ENCODE measurements at places on chromosomes 2 and 18.

- no peak for ATAC-seq
These were observed 109.1 kb upstream of the CRIM1 start for GRCh38 chr2:36246320-36246990.

DNA sequence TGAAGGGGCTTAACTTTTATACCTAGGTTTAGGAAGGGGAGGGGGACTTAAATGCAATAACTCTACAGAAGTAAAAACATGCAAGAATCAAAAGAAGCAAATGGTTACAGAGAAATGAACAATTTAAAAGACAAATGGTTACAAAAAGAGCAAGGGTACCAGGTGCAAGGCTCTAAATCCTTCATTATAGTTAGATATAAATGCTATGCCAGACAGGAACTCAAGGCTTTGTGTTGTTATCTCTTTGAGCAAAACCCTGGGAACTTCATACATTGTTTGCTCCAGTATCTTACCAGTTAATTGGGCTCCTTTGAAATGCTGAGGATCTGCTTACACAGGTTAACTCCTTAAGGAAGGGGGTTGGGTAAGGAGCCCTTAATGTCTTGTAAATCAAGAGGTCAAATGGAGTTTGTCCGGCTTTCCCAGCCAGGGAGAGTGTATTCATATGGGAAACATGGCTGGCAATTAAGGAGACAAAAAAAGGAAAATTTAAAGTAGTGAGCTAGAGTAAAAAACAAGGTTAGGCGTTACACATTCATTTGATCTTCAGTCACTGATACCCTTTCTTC lies 347.5 kb downstream of the CELF4 start:
- no peak for ATAC-seq

GRCh38 chr2:101344137-101344536 lies 35.6 kb upstream of the RNF149 start:
- no peak for ATAC-seq

GRCh38 chr18:4704781-4705180 lies 249.7 kb upstream of the DLGAP1 start:
- ATAC-seq: no peak

DNA sequence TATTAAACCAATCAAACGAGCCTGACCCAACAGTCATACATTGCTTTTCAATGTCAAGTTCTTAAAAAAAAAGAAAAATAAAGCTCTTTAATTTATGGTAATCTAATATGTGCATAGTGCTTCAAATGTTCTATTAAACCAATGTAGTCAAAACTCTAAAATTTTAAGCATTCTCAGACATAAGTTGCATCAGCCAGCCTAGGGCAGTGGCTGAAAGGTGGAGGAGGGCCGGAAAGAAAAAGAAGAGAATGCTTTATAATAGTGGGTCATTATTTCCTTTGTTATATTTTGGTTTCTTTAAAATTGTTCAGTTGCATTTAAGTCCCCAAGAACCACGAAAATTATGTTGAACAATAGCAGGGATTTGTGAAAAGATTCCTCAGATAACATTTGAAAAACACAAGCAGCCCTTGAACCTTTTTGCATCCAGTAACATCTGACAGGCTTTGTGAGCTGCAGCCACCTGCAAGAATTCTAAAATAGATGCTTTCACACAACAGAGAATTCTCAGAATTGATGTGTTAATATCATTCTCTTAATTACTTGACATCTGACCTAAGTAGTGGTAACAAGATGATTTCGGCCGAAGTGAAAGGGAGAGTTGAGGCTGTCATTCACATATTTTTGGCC lies 252.1 kb downstream of the CDCA7 start:
- ATAC-seq: no peak

DNA sequence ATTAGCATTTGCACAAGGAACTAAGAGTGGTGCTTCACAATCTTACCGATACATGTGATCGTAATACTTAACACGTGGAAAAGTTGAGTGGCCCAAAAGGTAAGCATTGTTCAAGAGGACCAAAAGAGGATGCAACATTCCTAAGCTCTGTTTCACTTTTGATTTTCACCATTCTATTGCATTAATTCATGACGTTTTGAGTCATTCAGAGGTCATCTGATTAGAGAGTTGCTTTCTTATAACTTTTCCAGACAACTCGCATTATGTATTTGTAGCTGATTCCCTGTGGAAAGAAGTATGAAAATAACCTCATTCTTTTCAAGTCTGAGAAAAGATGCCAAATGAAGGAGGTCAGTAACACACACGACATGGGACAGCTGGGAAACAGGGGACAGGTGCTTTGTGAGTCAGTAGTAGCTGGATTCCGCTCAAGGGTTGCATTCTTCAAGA lies 344.4 kb downstream of the RND3 start:
- no peak for ATAC-seq

DNA sequence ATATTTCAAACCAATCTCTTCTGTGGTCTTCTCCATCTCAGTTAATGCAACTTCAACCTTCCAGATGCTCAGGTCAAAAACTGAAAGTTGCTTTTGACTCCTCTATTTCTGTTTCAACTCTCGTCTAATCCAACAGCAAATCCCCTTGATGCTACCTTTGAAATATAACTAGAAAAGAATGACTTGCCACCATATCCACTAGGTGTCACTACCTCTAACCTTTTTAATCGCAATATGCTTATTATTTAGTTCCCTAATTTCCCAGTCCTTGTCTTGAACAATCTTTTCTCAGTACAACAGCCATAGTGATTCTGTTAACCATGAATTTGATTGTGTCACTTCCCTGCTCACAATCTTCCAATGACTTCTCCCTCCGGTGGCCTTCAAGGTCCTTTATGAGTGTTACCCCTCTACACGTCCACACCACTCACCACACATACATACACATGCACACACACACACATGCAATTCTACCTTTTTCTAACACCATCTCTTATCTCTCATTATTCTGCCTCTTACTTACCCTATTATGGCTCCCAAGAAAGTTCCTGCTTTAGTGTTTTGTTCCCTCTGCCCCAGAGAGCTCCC lies 245.5 kb upstream of the KCNJ3 start:
- no peak for ATAC-seq

GRCh38 chr2:26394694-26395093 lies 7.0 kb upstream of the DRC1 start:
- no peak for ATAC-seq

- no peak for ATAC-seq
These were observed 6.1 kb downstream of the DOK1 start for GRCh38 chr2:74560591-74560990.

DNA sequence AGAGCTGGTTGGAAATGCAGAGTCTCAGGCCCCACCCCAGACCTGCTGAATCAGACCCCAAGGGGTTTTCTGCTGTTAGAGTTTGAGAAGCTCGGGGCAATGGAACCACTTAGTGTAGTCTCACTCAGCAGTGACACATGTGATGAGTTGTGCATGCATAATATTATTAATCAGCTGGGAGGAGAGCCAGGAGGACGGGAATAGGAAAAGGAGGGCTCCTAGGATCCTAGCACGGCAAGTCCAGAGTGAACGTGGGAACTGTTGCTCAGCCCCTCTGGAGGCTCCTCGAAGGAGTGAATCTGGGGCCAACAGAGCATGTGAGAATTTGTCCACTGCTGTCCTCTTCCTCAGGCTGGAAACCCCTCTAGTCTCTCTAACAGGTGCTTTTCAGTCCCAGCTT lies 87.1 kb downstream of the HS1BP3 start:
- ATAC-seq: no peak

DNA sequence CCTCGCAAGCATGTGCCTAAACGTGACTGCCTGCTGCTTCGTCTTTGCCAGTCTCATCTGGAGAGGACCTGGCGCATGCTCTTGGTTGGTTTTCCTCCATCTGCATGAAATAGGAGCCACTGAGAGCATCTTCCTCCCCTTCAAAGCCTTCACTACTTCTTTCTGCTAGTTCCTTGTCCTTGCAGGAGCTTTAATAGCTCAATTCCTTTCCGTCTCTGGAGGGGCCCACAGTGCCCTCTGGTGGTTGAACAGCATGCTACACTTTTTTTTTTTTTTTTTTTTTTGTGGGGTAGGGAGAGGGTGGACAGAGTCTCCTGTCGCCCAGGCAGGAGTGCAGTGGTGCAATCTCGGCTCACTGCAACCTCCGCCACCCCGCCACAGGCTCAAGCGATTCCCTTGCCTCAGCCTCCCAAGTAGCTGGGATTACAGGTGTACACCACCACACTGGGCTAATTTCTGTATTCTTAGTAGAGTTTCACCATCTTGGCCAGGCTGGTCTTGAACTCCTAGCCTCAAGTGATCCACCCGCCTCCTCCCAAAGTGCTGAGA lies 59.6 kb downstream of the SP110 start:
- peak; percentile 77 for ATAC-seq

GRCh38 chr2:149884871-149885270 lies 297.3 kb upstream of the MMADHC start:
- ATAC-seq: no peak

- no peak for ATAC-seq
These were observed 27.1 kb downstream of the TSPYL6 start for GRCh38 chr2:54228945-54229344.

- ATAC-seq: no peak
These were observed 163.5 kb downstream of the ACKR3 start for GRCh38 chr2:236733156-236733555.

GRCh38 chr2:83915381-83915780 lies 543.7 kb downstream of the SUCLG1 start:
- no peak for ATAC-seq

GRCh38 chr2:219739066-219739465 lies 111.6 kb downstream of the SLC4A3 start:
- no peak for ATAC-seq

DNA sequence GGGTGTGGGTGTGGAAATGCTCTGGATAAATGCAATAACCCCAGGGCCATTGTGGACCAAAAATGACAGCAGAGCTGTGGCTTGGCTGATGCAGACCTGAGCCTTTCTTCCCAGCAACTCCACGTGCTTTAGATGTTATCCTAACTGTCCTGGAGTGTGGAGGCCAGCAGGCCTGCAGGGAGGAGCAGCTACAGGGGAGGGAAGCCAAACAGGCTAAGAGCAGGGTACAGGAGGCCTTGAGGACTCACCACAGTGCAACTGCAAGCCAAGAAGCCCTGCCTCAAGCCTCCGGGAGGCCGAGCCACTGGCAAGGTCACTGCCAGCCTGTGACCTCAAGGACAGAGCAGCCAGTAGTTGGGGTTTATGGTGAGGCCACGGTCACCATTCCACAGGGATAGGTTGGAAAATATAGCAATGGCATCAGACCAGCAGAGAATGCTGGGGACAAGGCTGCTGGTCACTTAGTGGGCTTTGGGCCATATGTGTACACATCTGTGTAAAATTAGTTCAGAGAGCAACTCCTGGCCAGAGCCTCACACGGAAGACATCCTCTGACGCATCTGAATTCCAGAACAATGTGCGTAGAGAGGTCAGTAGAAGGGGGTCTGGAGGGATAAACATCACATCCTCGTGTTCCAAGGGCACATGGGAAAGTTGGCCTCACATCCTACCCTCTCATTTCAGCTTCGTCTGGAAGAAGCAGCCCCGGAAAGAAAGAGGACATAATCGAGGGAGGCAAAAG lies 76.2 kb upstream of the UPP2 start:
- peak; percentile 36 for ATAC-seq

DNA sequence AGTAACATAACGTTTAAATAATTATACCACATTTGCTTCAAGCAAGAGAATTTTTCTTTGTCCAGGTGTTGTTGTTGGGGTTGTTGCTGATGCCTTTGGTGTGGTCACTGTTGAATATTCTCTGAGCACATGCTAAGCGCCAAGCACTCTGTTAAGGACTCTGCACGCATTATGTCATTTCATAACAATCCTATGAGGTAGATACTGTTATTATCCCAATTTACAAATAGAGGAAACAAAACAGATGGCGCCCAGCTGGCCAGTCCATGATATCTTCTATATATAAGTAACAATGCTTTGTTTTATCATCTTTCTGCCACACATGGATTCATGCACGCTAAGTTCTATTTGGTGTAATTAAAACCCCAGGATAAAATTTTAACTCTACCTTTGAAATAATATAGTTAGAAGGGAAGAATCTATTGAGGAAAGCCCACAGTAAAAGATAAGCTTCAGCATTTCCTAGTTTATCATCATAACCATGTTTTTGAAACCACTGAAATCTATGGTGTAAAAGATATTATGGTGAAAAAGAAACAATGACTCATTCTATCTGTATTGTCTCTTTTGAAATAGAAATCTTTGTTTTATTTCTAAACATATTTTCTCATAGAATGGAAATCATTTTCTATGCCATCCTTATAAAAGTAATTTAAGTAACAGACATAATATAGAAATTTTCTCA lies 199.7 kb downstream of the PID1 start:
- ATAC-seq: no peak

DNA sequence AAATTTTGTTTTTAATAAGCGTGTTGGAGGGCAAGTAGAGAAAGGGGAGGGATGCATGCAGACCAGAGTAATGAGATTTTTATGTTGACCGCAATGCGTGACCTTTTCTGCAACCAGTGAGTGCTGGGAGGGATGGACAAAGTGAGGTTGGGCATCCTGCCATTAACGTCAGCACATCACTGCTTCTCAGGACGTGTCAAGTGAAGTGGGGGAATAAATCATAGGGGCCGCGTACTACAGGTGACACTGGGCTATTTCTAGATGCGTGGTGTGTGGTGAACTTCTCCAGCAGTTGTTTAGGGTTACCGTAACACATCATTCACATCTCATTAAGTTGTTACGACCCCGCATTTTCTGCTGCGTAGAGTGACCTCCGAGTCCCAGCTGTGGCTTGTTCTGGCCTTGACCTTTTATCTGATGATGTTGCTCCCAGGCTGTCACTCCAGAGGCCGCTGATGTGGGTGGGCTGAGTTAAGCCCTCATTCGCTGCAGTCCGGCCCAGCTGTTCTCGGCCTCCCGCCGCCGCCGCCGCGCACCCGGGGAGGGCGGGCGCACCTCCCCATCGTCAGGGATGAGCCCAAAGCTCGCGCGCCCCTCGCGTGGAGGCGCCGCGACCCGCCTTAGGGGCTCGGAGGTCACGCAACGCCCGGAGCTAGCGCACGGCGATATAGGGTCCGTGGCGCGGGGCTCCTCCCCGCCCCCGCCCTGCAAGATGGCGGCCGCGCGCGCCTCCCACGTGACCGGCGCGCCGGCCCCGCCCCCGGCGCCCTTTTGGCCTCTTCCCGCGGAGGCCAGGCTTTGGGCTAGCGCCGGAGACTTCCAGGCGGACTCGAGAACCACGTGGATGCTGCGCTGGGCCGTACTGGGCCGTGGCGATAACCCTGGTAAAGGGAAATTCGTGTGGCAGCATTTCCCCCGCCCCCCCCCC lies 3.5 kb downstream of the ZCCHC2 start:
- peak; percentile 35 for ATAC-seq

GRCh38 chr2:29139152-29139551 lies 23.9 kb downstream of the CLIP4 start:
- no peak for ATAC-seq

DNA sequence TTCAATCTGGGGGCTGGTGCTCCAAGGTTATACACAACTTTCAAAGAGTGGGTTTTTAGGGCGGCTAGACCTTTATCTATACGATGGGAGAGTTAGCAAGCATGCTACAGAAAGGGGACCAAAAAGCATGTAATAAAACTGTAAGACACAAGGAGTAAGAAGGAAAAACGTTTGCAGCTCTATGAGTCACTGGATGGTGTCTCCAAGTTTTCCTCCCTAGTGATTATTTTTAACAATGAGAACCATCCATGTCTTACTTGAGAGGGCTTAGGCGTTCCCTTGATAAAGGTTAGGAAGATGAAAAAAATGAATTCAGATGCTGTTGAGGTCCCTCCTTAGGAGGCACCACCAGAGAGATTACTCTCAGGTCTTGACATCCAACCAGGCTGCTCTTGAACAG lies 75.9 kb downstream of the HRH4 start:
- ATAC-seq: no peak
